ENCODE measurements at places on chromosomes 11 and 22.

GRCh38 chr11:59729834-59730233 is 16.2 kb upstream of the OR10V1 start:
- no peak for DNase-seq

DNA sequence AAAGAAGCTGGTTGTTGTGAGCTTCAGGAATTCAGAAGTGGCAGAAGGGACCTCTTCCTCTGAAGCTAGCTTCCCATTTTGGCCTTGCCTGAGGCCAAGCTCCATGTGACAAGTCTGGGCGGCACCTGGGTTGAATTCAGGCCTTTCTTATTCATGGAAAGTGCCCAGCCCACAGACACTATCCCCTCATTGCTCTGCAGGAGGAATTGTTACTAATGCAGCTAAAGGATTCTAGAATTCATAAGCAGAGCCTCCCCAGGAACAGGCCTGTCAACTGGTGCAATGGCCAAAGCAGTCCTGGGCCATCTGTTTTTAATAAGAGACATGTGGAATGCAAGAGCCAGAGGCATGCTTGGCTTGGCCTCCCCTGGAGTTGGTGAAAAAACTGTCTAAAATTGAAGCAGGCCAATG is 71.4 kb downstream of the SLC1A2 start:
- peak; percentile 75 for DNase-seq

DNA sequence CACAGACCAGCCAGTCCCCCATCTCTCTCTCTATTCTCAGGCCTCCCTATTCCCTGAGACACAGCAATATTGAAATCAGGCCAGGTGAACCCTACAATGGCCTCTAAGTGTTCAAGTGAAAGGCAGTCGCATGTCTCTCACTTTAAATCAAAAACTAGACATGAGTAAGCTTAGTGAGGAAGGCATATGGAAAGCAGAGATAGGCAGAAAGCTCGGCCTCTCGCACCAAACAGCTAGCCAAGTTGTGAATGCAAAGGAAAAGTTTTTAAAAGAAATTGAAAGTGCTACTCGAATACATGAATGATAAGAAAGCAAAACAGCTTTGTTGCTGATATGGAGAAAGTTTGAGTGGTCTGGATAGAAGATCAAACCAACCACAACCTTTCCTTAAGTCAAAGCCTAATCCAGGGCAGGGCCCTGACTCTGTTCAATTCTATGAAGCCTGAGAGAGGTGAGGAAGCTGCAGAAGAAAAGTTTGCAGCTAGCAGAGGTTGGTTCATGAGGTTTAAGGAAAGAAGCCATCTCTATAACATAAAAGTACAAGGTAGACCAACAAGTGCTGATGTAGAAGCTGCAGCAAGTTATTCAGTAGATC is 19.8 kb upstream of the MPZL2 start:
- no peak for DNase-seq

- no peak for DNase-seq
These were observed 57.8 kb downstream of the SPATA19 start for GRCh38 chr11:133787379-133788141.

- no peak for DNase-seq
These were observed 23.0 kb downstream of the PIWIL3 start for GRCh38 chr22:24751518-24751917.

- peak; percentile 46 for DNase-seq
These were observed 15.1 kb downstream of the MTMR2 start for GRCh38 chr11:95908826-95909225.

DNA sequence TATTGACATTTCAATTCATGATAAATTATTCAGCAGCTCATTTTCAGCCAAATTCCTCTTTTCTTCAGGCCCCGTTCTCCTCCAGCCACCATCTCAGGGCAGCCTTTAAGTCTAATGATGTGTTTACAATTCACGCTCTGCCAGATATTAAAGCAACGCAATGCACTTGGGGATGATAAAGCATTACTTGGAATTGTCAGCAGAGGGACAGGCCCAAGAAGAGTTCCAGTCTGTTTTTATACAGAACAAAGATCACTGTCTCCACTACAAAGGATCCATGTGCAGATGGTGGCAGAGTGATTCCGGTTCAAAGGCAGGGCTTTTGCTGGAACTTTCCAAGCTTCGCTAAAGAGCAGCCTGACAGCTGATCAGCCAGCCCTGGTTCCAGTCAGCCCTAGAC is 13.6 kb upstream of the GALNT18 start:
- DNase-seq: no peak

All from astrocyte of the spinal cord (primary cell).